ENCODE measurements at places on chromosomes 5 and 9. TPM values are rescaled to one million over a fixed set of nuclear protein-coding genes. Genes with fewer than 3 reads are reported as not detected.

- no peaks in the 10 kb centered on the region for H3K27me3 ChIP-seq
- H3K27ac ChIP-seq: no peak overlapping the region
- DNase-seq: no peak
- H3K4me3 ChIP-seq: no peak overlapping the region
- no peaks in the 10 kb centered on the region for H3K4me1 ChIP-seq
Measured at GRCh38 chr5:97100476-97100875, 41.9 kb downstream of the LIX1 start.

DNA sequence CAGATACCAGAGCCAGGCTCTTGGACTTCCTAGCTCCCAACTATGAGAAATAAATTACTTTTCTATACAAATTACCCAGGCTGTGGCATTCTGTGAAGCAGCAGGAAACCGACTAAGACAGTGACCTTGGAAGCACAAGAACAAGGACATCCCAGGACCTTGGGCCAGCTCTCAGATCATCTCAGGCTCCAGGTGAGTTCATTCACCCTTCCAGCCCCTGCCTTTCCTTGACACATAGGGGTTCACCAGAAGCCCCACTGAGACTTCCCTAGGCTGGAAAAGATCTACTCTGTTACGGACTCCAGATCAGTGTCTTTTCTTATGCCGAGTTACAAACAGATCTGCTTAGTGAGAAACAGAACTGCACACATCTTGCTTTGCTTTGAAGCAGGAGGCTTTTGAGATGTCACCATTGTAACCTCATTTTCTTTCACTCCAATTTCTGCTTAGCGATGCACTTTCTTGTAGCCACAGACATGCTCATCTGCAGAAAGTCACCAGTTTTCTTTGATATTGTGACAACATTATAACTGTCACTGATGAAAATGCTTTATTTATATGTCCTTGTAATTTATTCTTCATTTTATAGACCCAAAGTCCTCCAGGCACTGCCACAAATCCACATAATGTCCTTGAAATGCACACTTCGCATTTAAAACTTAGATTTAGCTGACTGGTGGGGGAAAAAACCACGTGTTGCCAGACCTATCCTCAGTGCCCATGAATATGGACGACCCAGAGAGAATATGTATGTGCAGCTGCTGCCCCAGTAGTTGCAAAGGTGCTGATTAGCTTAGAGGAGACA is 8.1 kb downstream of the CD180 start:
- no peaks in the 10 kb centered on the region for H3K4me1 ChIP-seq
- no peak overlapping the region for H3K4me3 ChIP-seq
- no peak for DNase-seq
- H3K27me3 ChIP-seq: no peaks in the 10 kb centered on the region

Gene POU5F2
- total RNA-seq: 0.94 TPM

Gene KLHL3
- total RNA-seq: 4.7 TPM

DNA sequence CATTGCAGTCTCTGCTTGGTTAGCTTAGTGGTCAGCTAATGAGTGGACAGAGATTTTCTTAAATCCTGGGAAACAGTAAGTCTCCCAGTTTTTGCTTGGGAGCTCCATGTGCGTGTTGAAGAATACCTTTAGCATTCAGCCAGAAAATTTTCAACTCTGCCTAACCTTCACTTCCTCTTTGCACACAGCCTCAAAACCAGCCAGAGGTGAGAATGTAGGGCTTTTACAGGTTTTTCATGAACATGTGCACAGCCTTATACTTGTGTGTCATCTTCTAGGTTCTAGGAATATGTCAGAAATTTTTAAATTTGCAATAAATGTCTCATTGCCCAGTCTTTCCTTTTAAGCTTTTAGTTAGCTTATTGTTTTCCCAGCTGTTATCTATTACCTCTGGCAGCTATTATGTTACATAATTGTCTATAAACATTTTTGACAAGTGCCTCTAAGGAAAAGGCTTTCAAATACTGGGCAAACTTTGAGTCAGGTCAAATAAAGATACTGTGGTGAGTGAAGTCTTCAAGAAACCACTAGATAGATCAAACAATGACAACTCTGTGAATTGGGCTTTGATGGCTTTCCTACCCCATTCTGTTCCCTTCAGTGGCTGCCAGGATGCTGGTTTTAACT is 12.7 kb downstream of the ADGRV1 start:
- DNase-seq: no peak
- no peak overlapping the region for H3K27ac ChIP-seq
- no peaks in the 10 kb centered on the region for H3K27me3 ChIP-seq
- H3K4me1 ChIP-seq: no peaks in the 10 kb centered on the region
- H3K4me3 ChIP-seq: no peak overlapping the region
- no peaks in the 10 kb centered on the region for H3K36me3 ChIP-seq

GRCh38 chr5:79853028-79853427 is 138.0 kb downstream of the MTX3 start:
- no peaks in the 10 kb centered on the region for H3K4me1 ChIP-seq
- H3K36me3 ChIP-seq: no peaks in the 10 kb centered on the region
- no peak for DNase-seq
- no peak overlapping the region for H3K27ac ChIP-seq
- no peak overlapping the region for H3K4me3 ChIP-seq

Gene PCA3
- not detected for total RNA-seq

DNA sequence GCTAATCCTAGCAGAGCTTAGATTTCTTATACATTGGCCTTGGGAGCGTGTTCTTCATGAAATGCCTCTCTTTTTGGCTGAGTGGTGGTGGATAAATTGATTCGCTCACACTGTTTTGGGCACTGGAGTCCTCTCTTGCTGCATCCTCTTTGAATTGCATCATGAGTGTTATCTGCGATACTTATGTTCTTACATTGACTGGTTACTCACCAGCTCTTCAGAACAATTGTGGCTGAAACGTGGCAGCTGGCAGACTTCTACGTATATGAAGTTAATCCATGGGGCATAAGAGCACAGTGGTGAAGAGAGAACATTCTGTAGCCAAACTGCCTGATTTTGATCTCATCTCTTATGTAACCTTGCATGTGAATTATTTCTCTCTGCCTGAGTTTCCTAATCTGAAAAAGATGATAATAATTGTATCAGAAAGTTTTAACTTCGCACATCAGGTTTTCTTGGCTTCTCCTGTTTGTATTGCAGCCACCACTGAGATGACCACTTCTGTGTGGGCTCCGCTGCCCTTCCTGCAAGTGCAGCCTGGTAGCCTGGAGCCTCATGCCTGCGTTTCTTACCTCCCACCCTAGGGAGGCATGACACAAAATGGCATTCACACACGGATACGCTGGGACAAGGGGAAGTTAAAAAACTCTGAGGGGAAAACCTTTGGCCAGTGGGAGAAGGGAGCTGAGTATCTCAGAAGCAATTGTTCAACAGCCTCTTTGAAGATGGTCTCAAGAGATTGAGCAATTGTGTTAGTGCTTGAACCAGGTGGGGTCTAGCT is 295.2 kb downstream of the ARHGAP26 start:
- H3K4me1 ChIP-seq: no peaks in the 10 kb centered on the region
- H3K4me3 ChIP-seq: no peak overlapping the region
- H3K27me3 ChIP-seq: no peaks in the 10 kb centered on the region
- H3K36me3 ChIP-seq: no peaks in the 10 kb centered on the region

GRCh38 chr5:172445866-172446265 is 8.5 kb downstream of the SH3PXD2B start:
- no peak overlapping the region for H3K27ac ChIP-seq
- no peak overlapping the region for H3K4me3 ChIP-seq
- H3K4me1 ChIP-seq: peaks cover 11% of the 10 kb centered on the region
- H3K36me3 ChIP-seq: no peaks in the 10 kb centered on the region
- DNase-seq: no peak
- no peaks in the 10 kb centered on the region for H3K27me3 ChIP-seq

Data from pancreas (tissue), 10 donors.